Caudate nucleus (tissue), 63 donors: ENCODE measurements at places on chromosomes 16 and 17.

DNA sequence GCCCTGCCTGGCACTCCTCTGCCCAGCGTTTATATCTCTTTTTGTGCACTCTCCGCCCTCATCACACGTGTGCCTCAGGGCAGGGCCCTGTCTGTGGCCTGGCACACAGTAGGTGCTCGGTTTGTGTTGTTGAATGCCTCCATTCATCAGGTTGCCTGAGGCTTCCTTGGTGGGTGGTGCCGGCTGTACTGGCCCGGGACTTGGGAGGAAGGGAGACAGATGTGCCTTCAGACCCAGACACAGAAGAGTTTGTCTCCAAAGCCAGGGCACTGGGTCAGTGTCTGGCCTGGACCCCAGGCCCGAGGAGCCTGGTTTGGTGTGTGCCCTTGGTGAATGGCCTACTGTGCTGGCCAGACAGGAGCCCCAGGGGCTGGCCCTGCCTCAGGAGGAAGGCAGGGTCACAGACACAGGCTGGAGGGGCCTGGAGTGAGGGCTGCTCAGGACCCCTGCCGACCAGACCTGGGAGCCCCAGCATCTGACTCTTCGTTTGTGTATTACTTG lies 71.6 kb downstream of the RAI1 start:
- peak; percentile 43 for DNase-seq

GRCh38 chr17:35345445-35345925 lies 27.9 kb downstream of the SLFN11 start:
- DNase-seq, result no peak

- DNase-seq, result no peak
Measured at GRCh38 chr16:28304214-28304613, 11.9 kb downstream of the SBK1 start.

GRCh38 chr17:6755731-6756184 lies at the start of gene XAF1:
Gene XAF1 (plus strand): TSS chr17:6756046. CDS start chr17:6756079, 33 bp downstream.
- DNase-seq, result peak; percentile 39

- DNase-seq, result peak; percentile 14
Measured at GRCh38 chr17:9330611-9331271, 244.9 kb downstream of the STX8 start.

DNA sequence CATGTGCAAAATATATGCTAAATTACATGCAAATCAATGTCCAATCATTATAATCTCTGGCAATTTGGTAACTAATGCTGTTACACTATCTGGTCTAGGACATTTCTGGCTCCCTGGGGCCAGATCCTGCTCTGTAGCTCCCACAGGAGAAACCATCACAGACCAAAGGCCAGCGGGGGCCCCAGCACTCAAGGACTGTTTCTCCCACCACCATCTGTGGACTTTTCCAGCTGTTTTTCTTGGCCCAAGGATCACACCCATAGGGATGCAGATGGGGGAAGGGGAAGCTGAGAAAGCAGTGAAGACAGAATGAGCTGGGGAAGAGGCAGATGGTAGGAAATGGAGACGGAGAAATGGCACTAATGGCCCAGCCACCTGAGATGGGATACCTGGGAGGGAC lies at the start of gene HIGD1B:
Gene HIGD1B, plus strand, starts transcription at position 298 of the 400 bp plus-strand sequence. CDS start 270 bp downstream, outside the sequence.
- no peak for DNase-seq

GRCh38 chr16:89596957-89597649 lies 16.3 kb upstream of the DPEP1 start:
- no peak for DNase-seq

GRCh38 chr16:23320693-23321092 lies 18.6 kb downstream of the SCNN1B start:
- no peak for DNase-seq

DNA sequence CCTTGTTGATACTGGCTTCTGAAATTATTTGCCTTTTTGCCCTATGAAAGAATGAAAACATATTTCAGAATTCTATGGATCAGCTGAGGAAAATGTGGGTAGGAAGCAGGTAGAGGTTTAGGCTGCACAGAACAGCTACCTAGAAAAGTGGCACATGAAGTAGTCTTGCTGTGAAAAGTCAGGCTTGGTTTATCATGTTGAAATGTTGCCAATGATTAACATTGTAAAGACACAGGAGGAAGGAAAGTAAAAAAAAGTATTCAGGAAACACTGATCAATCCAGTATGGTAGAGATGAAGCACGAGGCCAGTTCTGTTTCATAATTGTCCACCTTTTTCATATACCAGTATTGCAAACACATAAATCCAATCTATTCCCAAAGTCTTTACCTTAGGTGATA lies 29.9 kb downstream of the ABCA6 start:
- DNase-seq, result no peak

DNA sequence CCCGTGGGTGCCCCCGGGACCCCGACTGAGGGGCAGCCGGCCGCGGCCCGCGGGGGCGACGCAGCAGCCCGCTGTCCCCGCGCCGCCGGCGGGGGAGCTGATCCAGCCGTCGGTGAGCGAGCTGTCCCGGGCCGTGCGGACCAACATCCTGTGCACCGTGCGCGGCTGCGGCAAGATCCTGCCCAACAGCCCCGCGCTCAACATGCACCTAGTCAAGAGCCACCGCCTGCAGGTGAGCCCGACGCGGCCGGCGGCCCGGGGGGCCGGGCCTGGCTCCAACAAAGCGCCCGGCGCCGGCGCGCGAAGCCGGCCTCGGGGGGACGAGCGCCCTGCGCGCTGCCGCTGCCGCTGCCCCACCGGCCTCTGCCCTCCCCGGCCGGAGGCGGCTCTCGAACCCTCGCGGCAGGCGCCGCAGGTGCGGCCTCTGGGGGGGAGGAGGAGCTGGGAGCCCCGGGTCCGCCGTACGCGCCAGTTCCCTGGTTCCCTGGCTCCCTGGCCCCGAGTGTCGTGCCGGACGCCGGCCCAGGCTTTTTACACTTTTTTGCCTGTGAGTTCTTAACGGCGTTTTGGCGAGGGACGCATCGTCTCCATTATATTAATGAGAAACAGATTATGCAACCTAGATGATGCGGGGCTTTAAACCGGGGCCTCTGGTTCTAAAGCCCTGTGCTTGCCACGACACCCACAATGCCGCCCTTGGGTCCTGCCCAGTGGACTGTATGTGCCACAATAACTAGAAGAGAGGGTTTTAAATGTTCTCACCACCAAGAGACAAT lies 521 bp downstream of the ATMIN start:
- no peak for DNase-seq

GRCh38 chr16:89420204-89420603 lies 70.2 kb downstream of the ANKRD11 start:
- no peak for DNase-seq

DNA sequence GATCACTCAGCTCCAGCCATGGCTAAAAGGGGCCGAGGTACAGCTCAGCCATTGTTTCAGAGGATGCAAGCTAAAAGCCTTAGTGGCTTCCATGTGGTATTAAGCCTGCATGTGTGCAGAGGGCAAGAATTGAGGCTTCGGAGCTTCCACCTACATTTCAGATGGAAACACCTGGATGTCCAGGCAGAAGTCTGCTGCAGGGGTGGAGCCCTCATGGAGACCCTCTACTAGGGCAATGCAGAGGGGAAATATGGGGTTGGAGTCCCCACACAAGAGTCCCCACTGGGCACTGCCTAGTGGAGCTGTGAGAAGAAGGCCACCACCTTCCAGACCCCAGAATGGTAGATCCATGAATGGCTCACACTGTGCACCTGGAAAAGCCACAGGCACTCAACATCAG lies 14.7 kb upstream of the PSMD11 start:
- no peak for DNase-seq

GRCh38 chr17:16091773-16092172 lies 92.1 kb downstream of the TTC19 start:
- no peak for DNase-seq
